ENCODE measurements at places on chromosomes 12 and 14. TPM values are rescaled to one million over a fixed set of nuclear protein-coding genes. Genes with fewer than 3 reads are reported as not detected.

Gene B4GALNT3
- total RNA-seq = 30.8 TPM

Gene CLEC6A
- not detected for total RNA-seq

GRCh38 chr14:95494456-95494855, 22.0 kb downstream of the SYNE3 start:
- no peak for DNase-seq

Gene CEBPE
- total RNA-seq = not detected

DNA sequence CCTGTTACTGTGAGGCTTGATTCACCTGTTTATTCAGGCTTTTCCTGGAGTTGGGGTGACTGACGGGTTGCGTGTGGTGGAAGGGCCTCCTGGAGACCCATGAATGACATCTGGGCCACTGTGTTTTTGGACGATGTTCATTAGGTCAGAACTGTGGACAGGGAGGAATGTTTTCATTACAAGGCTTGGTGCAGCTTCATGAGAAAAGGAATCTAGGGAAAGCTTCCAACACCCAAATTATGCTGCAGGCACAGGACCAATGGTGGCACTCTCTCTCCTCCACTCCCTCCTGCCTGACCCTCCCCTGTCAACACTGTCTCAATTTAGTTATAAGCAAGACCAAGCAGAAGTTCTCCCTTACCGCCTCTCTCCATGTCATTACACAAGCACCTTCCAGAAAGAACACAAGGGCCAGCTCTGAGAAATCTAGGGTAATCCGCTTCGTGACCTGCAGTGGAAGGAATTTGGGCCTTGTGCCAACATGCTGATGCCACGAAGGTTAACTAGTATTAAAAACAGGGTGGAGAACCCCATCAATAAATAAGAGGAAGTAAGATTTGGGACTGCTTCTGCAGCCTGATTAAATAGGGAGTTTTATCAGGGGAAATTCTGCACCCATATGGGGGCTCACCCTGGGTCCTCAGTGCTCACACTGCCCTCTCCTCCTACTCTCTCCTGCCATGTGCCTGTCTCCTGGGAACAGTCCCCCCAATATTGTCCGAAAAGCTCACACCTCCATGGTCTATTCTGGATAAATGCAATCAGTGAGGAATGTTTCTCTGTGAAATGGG, 200.3 kb downstream of the KTN1 start:
- DNase-seq = peak; percentile 89

GRCh38 chr12:50006280-50006679, 19.0 kb downstream of the RACGAP1 start:
- no peak for DNase-seq

Gene REM2
- total RNA-seq = 0.18 TPM
